Aorta (tissue), 5 donors: ENCODE measurements at places on chromosomes 16 and 17. TPM values are rescaled to one million over a fixed set of nuclear protein-coding genes. Genes with fewer than 3 reads are reported as not detected.
A peak's percentile ranks its signal among the peaks of the same experiment; 100 is the strongest.

ANKS4B gene
- polyA plus RNA-seq = 6.9 TPM

- peak; percentile 81 for DNase-seq
- no peaks in the 10 kb centered on the region for H3K36me3 ChIP-seq
- H3K27me3 ChIP-seq = no peaks in the 10 kb centered on the region
- H3K27ac ChIP-seq = peak overlapping the region; percentile 46
These were observed 1.6 kb downstream of the LASP1 start for GRCh38 chr17:38871247-38872015.

DNA sequence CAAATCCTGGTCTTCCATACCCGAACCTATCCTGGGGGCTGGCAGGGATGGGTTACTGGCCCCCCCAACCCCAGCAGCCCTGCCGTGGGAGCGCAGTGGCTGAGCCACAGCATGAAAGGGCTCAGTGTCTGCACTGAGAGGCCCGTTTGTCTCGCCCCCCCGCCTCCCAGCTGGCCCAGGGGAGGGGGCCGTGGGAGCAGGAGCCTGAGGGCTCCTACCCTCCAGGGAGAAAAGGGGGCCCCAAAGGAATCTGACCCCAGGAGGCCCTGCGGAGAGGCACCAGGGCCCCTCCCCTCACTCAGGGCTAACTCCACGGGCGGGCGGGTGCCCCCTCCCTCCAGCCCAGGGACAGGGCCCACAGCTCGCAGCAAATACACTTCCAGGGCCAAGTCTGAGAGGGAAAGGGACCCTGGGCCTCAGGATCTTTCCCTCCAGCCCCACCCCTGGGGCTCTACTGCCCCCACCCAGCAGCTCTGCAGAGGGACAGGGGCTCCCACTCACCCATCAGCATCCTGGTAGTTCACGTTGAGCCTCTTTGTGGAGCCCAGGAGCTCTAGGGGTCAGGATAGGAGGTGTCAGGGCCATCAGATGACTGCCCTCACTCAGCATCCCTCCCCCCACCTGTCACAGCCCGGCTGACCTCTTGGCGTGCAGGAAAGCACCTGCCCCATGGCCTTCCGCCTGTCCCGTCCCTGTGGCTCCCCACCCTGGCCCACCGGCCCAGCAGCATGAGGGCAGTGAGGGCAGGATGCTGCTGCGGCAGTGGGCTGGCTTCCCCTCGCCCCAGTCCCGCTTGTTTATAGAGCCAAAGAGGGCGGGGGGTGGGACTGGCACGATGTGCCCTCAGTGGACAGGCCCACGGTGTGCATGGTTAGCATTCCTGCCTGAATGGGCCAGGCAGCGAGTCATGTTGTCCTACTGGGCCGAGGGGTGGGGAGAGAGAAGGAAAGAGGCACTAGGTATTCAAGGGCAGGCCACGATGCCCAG, 7.3 kb downstream of the CASKIN2 start:
- DNase-seq = no peak
- no peaks in the 10 kb centered on the region for H3K36me3 ChIP-seq
- H3K27ac ChIP-seq = no peak overlapping the region
- no peaks in the 10 kb centered on the region for H3K4me1 ChIP-seq

TSPAN10 gene
- polyA plus RNA-seq = 0.25 TPM

CCL7 gene
- polyA plus RNA-seq = not detected
